ENCODE measurements at places on chromosomes 5 and 9.

GRCh38 chr5:103487822-103488493 is 74.6 kb downstream of the NUDT12 start:
- no peak for DNase-seq

GRCh38 chr5:29051509-29051908 is 2013.1 kb upstream of the CDH9 start:
- no peak for DNase-seq

- no peak for DNase-seq
Observed at GRCh38 chr5:61423487-61424145, 91.6 kb downstream of the ZSWIM6 start.

DNA sequence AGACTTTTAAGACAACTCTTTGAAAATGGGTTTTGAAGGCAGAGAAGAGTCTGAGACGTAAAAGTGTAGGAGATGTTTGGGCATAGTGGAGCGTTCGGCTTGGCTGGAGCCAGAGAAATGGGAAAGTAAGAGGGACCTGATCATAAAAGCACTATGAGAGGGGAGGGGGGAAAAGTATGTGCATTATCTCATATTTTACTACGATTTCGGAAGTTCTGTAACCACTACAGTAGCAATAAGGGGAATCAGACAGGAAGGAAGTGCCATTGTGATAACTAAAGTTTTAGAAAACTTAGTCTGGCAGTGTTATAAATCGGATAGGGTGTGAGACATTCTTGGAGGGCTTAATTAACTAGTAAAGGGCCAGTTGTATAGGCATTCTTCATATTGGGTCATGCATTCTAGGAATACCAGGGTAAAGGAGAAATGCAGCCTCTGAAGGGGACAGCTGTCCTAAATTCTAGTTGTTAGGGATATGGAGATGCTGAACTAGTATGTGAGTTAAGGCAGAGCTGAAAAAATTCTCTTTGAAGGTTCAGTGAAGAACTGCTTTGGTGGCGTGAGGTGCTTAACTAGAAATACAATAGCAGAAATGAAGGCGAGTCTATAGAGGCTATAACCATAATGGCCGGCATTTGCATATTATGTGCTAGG is 83.8 kb upstream of the FREM1 start:
- no peak for DNase-seq

DNA sequence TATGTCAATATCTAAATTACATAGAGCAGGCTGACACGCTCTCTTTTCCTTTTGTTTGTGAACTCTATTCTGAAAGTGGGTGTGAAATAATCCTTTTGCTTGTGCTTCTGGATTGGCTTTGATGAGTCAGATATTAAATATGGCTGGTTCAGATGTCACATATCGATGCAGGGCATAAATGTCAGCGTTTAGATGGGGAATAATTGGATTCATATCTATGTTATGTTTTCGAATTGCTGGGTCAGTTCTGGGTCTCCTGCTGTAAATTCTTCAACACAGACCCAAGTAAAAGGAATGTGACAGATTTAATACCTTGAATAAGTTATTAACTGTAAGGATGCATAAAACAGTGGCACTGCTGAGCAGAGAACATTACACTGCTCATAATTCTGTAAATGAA is 118.7 kb upstream of the SNX2 start:
- DNase-seq = no peak

DNA sequence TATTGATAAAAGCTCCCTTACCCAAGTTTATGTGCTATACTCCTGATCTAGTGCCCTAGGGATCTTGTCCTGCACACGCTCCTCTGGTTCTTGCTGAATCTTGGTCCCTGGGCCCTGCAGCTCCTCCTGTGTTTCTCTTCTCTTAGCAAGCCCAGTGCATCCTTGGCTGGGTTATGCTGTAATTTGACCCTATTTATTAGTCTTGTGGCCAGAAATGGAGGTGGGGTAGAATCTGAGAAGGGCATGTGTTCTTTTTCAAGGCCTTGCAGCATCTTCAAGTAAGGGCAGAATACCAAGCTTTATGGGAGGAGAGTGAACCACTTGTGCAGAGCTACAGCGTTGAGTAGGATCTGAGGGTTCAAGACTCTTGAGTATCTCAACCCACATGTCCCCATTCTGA is 366.8 kb downstream of the FAM170A start:
- DNase-seq = no peak

DNA sequence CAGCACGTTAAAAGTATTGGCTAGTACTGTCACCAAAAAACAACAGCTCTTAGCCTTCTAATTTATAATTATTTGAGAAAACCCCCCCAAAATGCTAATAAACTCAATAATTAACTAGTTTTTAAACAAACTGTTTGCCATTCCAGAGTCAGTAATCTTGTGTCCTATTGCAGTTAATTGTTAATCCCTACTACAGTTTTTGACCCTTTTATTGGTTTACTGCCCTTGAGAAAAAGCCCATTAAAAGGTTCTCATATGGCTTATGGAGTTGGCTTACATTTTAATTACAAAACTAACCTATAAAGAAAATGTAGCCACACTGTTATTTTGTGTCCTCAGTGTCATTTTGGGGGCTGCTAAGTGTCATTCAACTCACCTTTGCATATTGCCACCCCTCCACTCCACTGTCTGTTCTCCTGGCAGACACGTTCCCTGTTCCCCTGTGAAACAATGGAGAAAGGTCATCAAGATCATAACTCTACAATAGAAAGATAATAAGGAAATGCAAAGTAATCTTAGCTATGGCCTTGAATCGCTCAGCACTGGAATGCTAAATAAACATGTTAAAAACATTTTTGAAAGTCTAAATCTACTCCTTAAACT is 51.6 kb upstream of the TXNDC8 start:
- DNase-seq = no peak

DNA sequence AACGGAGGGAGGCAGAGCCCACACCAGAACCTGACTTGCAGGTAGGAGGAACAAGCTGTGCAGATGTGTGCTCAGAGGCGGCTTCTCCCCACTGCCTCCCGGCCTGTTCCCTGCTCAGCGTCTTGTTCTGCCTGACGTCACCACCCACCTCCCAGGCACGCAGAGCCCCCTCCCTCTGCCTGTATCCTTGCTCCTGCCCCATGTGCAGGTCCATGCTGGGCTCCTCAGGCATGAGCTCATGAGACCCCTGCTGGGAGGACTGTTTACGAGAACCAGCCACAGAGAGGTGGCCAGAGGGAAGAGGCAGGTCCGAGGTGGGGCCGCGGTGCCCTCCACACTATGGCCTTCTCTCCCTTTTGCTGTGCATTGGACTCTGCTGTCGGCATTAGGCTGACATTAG is 45.5 kb downstream of the SLC6A3 start:
- DNase-seq = no peak

DNA sequence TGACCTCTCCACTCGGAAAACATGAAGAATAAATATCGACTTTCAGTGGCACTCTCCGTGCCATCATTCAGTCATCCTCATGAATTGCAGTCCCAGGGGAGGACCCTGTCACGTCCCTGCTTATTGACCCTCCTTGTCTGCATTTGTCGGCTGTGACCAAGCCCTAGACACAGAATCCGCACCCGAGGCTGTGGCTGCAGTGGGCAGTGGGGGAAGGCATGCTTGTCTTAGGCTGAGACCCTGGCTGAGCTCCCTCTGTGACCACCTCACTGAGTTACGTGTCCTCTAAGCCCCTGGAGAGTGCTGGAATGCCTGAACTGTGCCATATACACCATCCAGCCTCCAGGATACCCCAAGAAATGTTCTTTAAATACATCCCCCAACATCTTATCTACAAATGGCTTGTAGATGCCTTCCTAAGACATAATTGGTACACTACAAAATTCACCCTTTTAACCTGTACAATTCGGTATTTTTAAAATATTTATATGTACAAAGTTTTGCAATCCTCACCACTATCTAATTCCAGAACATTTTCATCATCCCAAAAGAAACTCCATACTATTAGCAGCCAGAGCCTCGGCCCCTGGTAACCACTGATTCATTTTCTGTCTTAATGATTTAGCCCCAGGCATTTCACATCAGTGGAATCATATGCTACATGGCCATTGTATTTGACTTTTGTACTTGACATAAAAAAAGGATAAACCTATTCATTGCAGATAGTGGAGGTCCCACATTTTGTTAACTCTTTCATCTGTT is 80.8 kb upstream of the ICE1 start:
- no peak for DNase-seq

DNA sequence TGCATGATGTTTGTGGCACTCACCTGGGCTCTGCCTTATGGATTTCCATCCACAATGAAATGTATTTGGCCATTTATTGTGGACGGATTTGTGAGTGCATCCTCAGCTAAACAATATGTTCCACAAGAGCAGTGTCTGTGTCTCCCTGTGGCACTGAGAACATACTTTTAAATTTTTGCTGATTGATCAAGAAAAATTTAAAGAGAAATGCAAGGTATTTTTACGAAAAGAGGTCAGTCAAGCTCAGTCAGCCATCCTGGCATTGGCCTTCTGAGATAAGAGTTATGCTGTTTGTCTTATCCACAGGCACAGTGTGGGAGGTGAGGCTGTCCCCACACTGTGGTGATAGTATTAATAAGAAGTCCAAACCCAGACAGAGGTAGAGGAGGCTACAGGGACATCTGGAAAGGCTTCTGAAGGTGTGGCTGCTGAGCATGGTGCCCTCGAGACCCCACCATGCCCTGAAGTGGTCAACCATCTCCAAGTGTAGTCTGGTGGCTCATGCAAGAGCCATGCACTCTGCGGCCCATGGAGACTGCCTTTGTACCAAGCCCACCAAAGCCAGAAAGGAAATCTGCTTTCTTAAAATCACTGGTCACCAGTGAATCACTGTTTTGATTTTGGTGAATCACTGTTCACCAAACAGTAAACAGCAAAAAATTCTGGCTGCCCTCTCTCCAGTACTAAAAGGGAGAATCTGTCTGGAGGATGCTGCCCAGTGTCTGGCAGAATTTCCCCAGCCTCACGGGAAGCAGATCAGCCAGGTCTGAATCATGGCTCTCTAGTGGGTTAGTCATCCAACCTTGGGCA is 28.8 kb downstream of the SPOCK1 start:
- no peak for DNase-seq

GRCh38 chr9:133701321-133701980 is 36.7 kb downstream of the SARDH start:
- peak; percentile 46 for DNase-seq

DNA sequence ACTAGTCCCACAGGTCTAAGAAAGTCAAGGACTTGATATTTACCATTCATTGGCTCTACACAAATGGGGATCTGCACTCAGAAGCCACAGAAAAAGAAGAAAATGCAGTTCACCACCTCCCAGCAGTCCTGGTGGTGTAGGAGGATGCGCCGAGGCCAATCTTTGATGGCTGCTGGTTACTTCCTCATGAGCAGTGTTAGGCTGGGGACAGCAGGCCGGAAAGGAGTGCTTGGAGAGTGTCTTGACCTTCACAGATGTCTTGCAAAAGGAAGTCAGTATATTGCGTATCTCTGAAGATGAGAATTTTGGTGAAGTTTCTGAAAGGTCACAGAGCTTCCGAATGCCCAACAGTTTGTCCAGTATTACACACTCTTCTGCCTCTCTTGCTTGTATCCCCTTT is 597.0 kb downstream of the EBF1 start:
- no peak for DNase-seq

DNA sequence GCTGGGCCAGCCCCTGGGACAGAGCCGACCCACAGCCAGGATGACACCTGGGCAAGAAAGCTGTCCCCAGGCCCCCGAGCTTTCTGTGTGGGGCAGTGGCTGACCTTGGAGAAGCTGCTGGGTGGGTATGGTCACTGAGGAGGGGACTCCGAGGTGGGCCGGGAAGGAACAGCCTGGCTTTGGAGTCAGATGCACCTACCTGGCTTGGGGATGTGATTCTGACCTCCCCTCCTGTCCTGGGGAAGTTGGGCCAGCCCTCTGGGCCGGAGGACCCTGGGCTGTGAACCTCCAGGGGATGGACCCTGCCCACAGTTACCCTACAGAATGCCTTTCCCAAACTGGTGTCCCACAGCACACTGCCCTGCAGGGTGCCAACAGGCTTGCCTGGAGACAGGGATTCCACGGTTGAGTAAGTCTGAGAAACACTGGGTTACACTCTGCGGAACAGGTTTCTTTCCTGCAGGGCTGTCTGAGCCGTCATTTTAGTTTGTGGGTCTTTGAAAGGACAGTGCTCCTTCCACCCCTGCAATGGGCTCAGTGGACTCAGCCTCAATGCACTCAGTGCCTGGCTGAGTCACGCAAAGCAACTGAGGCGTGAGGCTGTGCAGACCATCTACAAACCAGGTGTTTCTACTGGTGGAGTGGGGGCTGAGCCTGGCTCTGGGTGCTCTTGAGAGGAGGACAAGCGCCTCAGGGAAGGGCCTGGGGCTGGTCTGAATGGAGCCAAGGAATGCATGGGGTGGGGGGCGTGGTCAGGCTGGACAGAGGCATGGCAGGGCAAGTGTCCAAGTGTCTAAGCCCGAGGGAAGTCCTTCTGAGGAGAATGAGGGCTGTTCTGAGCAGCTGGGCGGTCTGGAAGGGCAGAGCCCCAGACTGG is 41.3 kb upstream of the PHYKPL start:
- DNase-seq = no peak

GRCh38 chr5:92980491-92980890 is 600.5 kb downstream of the NR2F1-AS1 start:
- DNase-seq = no peak

- no peak for DNase-seq
Observed at GRCh38 chr5:6713274-6714225, at the start of gene TENT4A. TSS of gene TENT4A (plus strand) at chr5:6713432. CDS start at chr5:6713984, 552 bp downstream.

DNA sequence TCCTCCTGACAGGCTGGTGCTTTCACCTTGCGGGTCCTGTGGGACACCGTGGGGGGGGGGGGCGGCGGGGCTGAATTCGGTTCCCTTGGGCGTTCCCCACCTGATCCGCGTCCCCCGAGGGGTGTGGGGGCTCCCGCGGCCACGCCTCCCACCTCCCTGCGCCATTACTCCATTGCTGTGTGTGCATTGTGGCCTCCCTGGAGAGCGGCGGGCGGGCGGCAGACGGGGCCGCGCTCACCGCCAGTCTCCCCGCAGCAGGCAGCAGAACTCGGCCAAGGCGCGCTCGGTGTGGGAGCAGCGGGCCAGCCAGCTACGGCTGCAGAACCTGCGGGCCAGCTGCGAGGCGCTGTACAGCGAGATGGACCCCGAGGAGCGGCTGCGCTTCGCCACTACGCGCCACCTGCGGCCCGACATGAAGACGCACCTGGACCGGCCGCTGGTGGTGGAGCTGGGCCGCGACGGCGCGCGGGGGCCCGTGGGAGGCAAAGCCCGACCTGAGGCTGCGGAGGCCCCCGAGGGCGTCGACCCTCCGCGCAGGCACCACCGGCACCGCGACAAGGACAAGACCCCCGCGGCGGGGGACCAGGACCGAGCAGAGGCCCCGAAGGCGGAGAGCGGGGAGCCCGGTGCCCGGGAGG is 145.3 kb downstream of the CACNA1B start:
- no peak for DNase-seq

DNA sequence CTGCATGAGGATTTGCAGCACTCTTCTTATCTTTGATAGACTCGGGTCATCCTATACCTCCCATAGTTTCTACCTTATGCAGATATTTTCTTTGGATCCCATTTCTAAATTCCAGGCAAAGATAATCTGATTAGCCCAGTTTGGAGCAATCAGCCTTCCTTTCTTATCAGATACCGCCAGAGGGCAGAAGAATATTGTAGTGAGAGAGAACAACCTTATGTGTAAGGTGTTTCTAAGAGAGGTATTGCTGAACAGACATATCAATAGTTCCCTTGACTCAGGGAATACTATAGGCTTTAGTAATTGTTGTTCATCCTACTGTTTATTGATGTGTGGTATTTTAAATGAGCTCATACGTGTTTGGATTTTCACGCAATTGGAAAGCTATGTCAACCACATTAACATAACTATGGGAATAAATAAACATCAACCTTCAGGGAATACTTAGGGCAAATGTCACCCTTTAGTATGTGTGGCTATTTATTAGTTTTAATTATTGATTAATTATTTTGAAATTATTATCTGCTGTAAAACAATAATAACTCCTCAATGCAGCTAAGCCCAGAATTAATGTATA is 1435.2 kb upstream of the CDH9 start:
- DNase-seq = no peak

GRCh38 chr5:41404757-41405156 is 105.6 kb downstream of the PLCXD3 start:
- DNase-seq = no peak

All from stimulated activated CD4-positive, alpha-beta T cell treated with anti-CD3 and anti-CD28 coated beads, Interleukin-1b, Interleukin-23, amount 100 ng/mL, for 48 hours (primary cell).